ENCODE measurements at places on chromosomes 7 and 10. TPM values are rescaled to one million over a fixed set of nuclear protein-coding genes. Genes with fewer than 3 reads are reported as not detected.

Gene GPAM
- polyA plus RNA-seq = 15.8 TPM

Gene HOXA7
- polyA plus RNA-seq = 31.7 TPM

Gene SRRM3
- polyA plus RNA-seq = 2.3 TPM

Gene LIPJ
- 0.30 TPM for polyA plus RNA-seq

Gene LRRD1
- 0.28 TPM for polyA plus RNA-seq

GRCh38 chr7:149764481-149765398 is 8.6 kb downstream of the ZNF467 start:
- no peak for DNase-seq

- no peak for DNase-seq
These were observed 659.6 kb upstream of the ANKRD30A start for GRCh38 chr10:36465604-36466379.

- no peak for DNase-seq
These were observed 28.7 kb downstream of the LRGUK start for GRCh38 chr7:134155871-134156270.

- no peak for DNase-seq
These were observed 64.9 kb downstream of the ZNF92 start for GRCh38 chr7:65438598-65438997.

DNA sequence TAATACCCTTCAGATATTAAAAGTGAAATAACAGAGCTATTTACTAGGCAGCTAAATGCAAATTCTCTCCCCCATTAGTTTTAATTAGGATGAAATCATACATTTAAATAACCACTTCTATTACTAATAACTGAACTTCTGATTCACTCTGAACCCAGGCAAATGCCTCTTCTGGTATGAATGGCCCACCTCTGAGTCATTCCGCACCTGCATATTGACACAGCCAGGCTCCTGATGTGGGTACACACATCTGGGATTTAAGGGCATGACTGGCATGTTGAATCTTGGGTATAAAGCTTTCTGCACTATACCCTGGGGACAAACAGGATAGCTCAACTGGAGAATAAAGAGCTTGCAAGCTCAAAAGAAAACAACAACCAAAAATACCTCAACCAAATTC is 140.9 kb downstream of the AUTS2 start:
- no peak for DNase-seq

DNA sequence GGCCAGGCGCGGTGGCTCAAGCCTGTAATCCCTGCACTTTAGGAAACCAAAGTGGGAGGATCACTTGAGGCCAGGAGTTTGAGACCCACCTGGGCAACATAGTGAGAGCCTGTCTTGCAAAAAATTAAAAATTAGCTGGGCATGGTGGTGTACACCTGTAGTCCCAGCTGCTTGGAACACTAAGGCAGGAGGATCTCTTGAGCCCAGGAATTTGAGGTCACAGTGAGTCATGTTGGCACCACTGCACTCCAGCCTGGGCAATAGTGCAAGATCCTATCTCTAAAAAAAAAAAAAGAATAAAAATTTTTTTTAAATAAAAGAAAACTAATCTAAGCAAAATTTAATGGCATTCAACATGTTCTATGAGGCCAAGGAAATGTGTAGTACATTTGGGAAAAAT is 44.9 kb upstream of the UBN2 start:
- DNase-seq = no peak

DNA sequence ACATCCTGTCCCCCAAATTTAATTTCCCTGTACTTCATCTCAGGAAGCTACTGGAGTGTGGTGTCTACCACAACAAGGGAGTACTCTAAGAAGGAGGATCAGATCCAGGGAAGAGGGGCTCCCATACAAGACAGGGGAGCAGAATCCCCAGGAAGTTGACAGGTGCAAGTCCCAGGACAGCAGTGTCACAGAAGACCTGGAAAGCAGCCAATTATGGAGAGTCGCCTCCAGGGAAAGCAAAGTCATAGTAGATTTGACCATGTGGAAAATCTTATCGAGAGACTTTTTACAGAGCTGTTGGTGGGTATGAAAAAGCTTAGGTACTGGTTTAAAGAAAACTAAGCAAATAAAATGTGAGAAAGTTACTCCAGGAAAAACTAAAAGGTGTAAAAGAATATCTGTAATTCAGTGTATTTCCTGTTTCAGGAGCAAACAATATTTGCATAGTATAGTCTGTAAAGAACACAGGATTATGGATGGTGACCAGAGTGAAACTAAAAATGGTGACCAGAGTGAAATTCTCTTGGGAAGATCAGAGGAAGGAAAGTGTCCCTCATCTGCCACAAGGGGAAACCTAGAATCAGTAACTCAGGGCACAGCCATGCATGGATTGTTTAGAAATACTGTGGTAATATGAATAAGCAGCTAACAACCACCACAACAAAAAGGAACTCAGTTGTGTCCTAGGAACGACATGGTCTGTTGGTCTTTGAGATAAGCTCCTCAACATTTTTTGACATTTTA is 44.5 kb downstream of the LANCL2 start:
- no peak for DNase-seq

DNA sequence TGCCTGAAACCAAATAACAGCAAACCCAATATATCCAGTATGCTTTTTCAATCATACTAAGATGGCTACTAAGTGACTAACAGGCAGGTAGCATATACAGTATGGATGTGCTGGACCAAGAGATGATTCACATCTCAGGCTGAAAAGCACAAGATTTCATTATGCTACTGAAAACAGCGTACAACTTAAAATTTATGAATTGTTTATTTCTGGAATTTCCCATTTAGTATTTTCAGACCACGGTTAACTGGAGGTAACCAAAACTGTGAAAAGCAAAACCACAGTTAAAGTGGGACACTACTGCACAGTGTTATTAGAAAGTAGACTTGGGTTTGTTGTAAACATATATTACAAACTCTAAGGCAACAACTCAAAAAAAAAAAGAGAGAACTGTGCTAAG is 91.5 kb downstream of the KMT2C start:
- DNase-seq = no peak

GRCh38 chr7:106151459-106152312 is 39.6 kb upstream of the SYPL1 start:
- DNase-seq = no peak

DNA sequence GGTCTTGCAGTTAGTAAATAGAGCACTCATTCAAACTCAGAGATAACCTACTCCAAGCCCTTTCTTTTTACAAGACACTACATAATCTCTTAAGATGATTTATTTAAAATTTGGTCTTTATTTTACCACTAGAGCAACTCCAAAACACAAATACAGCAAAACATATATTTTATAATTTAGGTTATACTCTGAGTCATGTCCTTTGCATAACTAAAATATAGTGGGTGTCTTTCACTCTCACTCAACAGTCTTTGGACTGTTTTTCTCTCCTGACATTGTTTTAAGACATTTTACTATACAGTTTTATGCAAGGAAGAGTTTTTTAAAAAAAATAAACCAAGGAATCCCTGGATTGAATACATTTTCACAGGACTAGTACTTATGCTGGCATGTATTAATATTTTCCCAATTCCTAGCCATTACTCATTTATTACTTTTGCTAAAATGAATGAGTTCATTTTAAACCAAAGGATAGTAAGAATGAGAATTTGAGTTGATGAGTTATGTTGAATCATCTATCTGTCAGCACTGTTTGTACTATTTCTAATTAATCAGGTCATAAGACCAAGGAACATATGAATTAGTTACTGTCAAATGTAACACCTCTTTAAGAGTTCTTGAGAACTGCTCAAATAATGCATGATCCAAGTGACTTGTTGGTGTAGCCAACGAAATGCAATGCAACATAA is 303.1 kb upstream of the FZD1 start:
- no peak for DNase-seq

- no peak for DNase-seq
These were observed 651.5 kb downstream of the TNS3 start for GRCh38 chr7:46930366-46930765.

DNA sequence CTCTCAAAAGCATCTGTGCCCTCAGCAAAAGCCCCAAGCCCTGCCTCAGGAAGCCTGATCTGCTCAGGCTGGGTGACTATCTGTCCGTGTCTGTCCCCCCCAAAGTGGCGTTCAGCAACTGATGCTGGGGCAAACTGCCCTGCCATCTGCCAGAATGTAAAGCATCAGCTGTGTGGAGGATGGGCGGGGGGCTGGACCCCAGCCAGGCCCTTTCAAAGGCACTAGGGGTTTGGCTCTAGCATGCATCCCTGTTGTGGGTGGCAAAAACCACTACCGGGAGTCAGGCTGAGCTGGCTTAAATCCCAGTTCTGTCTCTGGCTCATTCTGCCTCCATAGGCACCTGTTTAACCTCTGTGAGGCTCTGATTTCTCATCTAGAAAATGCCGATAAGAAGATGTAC is 35.5 kb downstream of the GPRIN2 start:
- DNase-seq = no peak

- DNase-seq = no peak
These were observed 115.0 kb upstream of the ZNF438 start for GRCh38 chr10:31146491-31147209.

DNA sequence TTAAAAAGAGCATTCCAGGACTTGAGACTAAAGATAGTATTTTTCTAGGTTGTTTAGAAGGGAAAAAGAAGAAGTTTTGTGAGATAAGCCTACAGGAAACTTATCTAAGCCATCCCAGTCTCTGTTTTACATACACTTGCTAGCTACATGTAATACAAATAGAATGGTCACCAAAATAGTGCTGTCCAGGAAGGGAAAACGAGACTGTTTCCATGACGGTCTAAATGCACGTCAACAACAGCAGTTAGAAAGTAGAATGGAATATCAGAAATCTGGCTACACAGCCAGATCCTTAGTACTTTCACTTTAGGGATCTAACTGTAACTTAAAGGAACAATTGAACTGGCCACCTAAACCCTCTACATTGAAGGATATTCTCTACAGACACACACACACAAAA is 117.6 kb downstream of the TSPAN12 start:
- no peak for DNase-seq

- no peak for DNase-seq
These were observed 53.9 kb upstream of the PLPP4 start for GRCh38 chr10:120403109-120403508.
